AG08396 (cell line): ENCODE measurements at places on chromosomes 2 and 18.

- no peak for DNase-seq
Observed at GRCh38 chr2:234252772-234253171, 202.3 kb downstream of the SPP2 start.

GRCh38 chr2:207617011-207617671, 8.1 kb downstream of the METTL21A start:
- peak; percentile 83 for DNase-seq

- no peak for DNase-seq
Observed at GRCh38 chr2:29011418-29012060, 30.4 kb downstream of the TOGARAM2 start.

DNA sequence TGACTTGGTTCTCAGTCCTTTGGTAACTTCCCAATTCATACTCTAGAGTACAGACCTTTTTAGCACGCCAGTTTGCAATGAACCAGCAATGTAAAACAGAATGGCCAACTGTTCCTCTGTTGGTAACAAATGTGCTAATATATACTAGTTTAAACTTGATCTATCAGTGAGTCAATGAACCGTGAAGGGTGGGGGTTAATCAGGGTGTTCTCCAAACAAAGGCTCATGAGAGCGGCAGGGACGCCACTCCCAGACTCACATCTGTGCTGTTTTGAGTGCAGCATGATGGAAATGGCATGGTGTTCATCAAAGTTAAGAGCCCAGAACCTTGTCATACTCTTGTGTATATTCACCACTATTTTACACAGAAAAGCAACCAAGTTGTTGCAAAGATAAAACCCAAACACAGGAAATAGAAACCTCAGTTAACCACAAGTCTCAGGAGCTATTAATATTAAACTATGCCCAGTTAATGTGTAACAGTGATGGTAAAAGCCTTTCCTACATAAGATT, 70.3 kb downstream of the CERKL start:
- DNase-seq = no peak

DNA sequence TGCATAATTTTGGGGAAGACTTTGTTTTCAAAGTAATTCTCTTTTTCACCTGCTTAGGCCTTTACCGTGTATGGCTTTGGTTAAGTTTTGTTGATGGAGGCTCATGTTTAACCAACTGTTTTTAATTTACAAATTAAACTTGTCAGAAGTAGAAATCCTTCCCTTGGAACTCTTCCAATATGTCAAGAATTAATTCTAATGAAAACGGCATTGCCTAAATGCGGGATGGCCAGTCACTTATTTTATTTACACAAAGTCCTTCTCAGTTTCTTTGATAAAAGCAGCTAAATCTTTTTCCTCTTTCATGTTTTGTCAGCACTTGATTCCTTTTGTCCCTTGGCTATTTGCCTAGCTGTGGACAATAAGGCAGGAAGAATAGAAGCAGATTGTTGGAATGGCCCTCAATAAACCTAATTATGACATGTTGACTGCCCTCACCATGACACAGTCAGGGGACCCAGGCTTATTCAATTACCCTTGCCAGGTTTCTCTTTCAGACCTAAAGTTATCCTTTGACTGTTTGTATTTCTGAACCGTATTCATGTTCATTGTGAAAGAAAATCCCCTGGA, 26.3 kb downstream of the PAX3 start:
- DNase-seq = no peak
